ENCODE measurements at places on chromosomes 2 and 18. TPM values are rescaled to one million over a fixed set of nuclear protein-coding genes. Genes with fewer than 3 reads are reported as not detected.

DNA sequence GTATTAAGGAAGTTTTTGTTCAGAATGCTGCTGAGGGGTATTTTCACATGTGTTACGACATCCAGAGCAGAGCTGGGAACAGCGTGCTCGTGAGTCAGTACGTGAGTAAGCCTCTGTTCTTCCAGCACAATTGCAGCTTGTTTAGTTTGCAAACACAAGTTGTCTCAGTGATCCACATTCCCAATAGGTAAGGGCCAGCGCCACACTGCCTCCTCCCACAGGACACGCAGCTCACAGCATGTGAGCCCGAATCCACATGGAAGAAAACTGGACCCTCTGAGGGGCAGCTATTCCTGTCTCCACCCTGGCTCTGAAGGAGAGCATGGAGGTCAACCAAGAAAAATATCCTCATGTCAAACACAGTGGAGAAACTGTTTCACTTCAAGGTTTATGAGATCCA lies 173.9 kb upstream of the PID1 start:
- ATAC-seq: peak; percentile 98

DNA sequence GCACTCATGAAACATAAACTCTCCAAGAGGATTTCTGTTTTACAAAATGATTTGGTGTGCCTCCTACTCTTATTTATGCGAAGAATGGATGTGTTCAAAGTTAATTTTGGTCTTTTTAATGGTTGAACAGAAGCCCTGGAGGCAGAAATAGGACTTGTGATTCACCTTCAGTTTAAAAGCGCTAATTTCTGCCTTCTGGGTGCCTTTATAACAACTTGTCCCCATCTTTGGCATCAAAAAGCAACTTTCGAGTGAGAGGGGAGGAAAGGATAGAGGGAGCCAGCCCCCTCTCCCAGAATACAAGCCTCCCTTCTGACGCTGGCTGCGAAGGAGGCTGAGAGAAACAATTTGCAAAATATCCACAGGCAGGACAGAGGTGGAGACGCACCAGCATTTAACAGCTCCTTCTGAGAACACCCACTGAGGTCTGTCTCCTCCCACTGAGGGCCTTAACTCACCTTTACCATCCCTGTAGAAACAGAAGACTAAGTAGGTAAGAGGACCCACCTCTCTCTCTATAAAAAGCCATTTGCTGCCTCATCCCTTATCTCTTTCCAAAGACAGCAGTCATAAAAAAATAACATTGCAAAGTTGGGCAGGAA lies 24.3 kb upstream of the BCL11A start:
- no peak for ATAC-seq

GRCh38 chr2:96783388-96783787 lies 22.7 kb downstream of the CNNM4 start:
- ATAC-seq: no peak

GRCh38 chr2:6203291-6203959 lies 511.2 kb downstream of the SOX11 start:
- ATAC-seq: no peak

DNA sequence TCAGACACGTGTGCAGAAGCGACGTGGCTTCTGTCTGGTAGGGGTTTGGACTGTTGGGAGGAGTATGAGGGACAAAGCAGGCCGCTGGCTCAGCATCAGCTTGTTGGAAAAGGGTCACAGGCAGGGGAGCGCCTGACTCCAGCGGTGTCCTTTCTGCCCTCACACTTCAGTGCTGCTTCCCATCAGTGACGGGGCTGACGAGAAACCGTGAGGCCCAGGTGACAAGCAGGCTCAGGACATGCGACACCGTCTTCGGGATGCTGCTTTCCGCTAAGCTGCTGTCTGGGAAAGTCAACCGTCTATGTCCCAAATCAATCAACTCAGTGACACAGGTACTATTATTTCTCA lies 90.5 kb downstream of the USP40 start:
- no peak for ATAC-seq

- ATAC-seq: no peak
Measured at GRCh38 chr2:220748875-220749479, 823.1 kb downstream of the EPHA4 start.

PDE1A gene
- 1.2 TPM for total RNA-seq
